Central memory CD8-positive, alpha-beta T cell (primary cell): ENCODE measurements at places on chromosomes 7 and 10.
A peak's percentile ranks its signal among the peaks of the same experiment; 100 is the strongest.

DNA sequence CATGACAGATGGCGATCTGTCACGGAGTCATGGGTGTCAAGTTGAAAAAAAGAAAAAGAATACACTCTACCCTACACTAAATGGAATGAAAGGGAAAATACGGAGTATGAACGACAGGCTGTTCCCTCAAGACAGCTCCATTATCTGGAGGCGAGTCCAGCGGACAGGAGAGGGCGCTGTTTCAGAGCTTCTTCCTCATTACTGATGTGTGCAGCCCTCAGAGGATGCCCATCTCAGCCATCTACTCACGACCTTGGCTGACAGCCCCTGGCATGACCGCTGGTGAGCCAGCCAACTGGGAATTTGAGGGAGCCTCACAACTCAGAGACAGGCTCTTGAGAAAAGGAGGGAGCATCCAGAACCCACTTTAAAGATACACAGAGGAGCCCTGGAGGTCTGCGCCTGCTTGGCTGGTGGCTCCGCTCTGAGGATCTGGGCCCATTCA is 49.6 kb upstream of the SMNDC1 start:
- no peak overlapping the region for H3K4me3 ChIP-seq
- H3K36me3 ChIP-seq, result peaks cover 7% of the 10 kb centered on the region
- no peaks in the 10 kb centered on the region for H3K27me3 ChIP-seq
- peak; percentile 67 for DNase-seq
- peaks cover 51% of the 10 kb centered on the region for H3K4me1 ChIP-seq

GRCh38 chr7:100818366-100818765 is 9.0 kb downstream of the EPHB4 start:
- peaks cover under 1% of the 10 kb centered on the region for H3K36me3 ChIP-seq
- no peak for DNase-seq
- H3K4me1 ChIP-seq, result no peaks in the 10 kb centered on the region
- H3K27ac ChIP-seq, result no peak overlapping the region
- peaks cover 10% of the 10 kb centered on the region for H3K27me3 ChIP-seq
- H3K4me3 ChIP-seq, result no peak overlapping the region

DNA sequence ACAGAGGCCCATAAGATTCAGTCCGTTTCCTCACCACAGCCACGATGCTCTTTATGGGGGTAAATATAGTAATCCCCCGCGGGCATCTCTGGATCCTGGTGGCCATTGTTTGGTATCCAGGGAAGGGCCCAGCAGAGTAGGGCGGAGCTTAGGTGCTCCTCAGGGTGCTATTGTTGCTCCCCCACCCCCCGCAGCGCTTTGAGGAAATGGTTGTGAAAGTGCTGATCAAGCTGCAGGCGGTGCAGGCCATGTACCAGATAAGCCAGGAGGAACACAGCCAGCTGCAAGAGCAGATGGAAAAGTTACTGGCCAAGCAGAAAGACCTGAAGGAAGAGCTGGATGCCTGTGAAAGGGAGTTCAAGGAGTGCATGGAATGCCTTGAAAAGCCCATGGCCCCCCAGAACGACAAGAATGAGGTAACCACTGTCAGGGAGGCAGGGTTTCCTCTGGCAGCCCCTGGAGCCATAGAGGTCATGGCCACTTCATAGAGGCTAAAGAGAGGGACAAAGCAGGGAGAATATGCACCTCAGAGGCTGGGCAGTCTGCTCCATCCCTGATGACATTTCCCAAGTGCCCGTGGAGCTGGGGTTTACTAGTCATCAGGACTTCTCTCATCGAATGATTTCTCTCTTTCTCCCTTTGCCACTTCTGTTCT is 17.6 kb upstream of the FLNC start:
- no peak overlapping the region for H3K27ac ChIP-seq
- DNase-seq, result no peak
- no peak overlapping the region for H3K4me3 ChIP-seq
- no peaks in the 10 kb centered on the region for H3K27me3 ChIP-seq

GRCh38 chr10:102661658-102662028 is 17.4 kb downstream of the TRIM8 start:
- no peak for DNase-seq
- H3K27ac ChIP-seq, result no peak overlapping the region
- H3K4me3 ChIP-seq, result peak overlapping the region; percentile 68
- no peaks in the 10 kb centered on the region for H3K27me3 ChIP-seq
- peaks cover 13% of the 10 kb centered on the region for H3K36me3 ChIP-seq
- H3K4me1 ChIP-seq, result peaks cover 32% of the 10 kb centered on the region

- no peaks in the 10 kb centered on the region for H3K4me1 ChIP-seq
- H3K27ac ChIP-seq, result no peak overlapping the region
Observed at GRCh38 chr7:32169228-32169627, 99.0 kb upstream of the PDE1C start.

DNA sequence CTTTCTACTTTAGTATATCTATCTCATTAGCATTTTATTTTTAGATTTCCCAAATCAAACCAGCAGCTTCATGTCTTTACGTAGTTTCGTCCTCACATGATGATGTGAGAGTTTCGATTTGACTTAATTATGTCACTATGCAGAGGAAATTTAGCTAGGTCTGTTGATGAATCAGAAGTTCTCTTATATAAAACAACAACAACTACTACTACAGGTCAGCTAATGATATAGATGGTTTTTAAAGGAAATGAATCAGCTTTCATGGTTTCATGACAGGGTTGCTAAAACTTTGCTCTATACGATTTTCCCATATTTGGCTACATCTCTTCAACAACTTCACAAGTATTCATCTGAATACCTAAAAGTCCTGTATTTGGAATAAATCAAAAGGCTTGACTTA is 28.6 kb downstream of the JAZF1 start:
- peak overlapping the region; percentile 75 for H3K27ac ChIP-seq
- H3K36me3 ChIP-seq, result no peaks in the 10 kb centered on the region
- no peak for DNase-seq
- H3K27me3 ChIP-seq, result no peaks in the 10 kb centered on the region
- peaks cover 63% of the 10 kb centered on the region for H3K4me1 ChIP-seq
- peak overlapping the region; percentile 12 for H3K4me3 ChIP-seq

- H3K27me3 ChIP-seq, result peaks cover 6% of the 10 kb centered on the region
- no peak for DNase-seq
- peaks cover 2% of the 10 kb centered on the region for H3K36me3 ChIP-seq
- no peaks in the 10 kb centered on the region for H3K4me1 ChIP-seq
- peak overlapping the region; percentile 9 for H3K27ac ChIP-seq
Observed at GRCh38 chr7:131255242-131255641, 72.4 kb upstream of the MKLN1 start.

DNA sequence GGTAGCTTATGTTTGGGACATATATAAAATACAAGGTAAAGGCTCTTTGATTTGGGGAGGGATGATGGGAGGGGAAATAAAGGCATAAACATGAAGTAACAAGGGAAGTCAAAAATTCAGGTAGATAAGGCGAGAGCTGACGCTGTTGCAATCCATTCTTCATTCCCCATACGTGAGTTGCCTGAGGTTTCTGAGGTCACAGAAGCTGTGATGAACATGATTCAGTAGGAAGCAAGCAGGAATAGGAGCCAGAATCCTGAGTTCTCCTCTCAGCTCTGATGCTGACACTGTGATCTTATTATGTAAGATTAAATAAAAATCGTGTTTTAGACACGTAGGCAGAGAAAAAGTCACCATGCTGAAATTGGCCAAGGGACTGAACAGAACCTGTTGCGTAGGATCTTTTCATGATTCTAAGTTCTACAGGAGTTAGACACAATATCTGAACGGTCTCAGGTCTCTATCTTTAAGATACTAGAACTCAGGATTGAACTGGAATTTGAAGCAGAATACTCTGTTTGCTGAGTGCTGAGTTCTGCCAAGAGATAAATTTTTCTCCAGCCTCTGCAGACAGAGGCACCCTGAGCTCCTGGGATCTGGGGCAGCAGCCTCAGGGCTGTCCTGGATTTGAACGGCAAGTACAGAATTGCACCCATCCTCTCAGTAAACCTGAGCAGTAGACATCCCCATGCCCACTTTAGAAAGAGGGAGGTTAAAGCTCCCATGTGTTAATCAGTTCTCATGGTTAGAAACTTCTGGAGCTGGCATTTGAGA is 21.0 kb downstream of the KLF6 start:
- peaks cover 6% of the 10 kb centered on the region for H3K36me3 ChIP-seq
- peaks cover 74% of the 10 kb centered on the region for H3K4me1 ChIP-seq
- peak overlapping the region; percentile 69 for H3K4me3 ChIP-seq

- H3K27ac ChIP-seq, result no peak overlapping the region
- DNase-seq, result no peak
- H3K4me3 ChIP-seq, result no peak overlapping the region
- H3K4me1 ChIP-seq, result peaks cover 13% of the 10 kb centered on the region
- H3K36me3 ChIP-seq, result no peaks in the 10 kb centered on the region
- H3K27me3 ChIP-seq, result peaks cover 27% of the 10 kb centered on the region
Observed at GRCh38 chr10:49049660-49050059, 65.7 kb downstream of the VSTM4 start.

GRCh38 chr10:120770496-120770895 is 80.7 kb upstream of the WDR11 start:
- H3K27ac ChIP-seq, result no peak overlapping the region
- no peaks in the 10 kb centered on the region for H3K36me3 ChIP-seq
- peaks cover 47% of the 10 kb centered on the region for H3K27me3 ChIP-seq
- no peak for DNase-seq
- no peaks in the 10 kb centered on the region for H3K4me1 ChIP-seq
- no peak overlapping the region for H3K4me3 ChIP-seq

GRCh38 chr10:8700689-8701088 is 646.2 kb downstream of the GATA3 start:
- peaks cover 36% of the 10 kb centered on the region for H3K27me3 ChIP-seq
- no peaks in the 10 kb centered on the region for H3K4me1 ChIP-seq
- no peak for DNase-seq
- no peak overlapping the region for H3K4me3 ChIP-seq

DNA sequence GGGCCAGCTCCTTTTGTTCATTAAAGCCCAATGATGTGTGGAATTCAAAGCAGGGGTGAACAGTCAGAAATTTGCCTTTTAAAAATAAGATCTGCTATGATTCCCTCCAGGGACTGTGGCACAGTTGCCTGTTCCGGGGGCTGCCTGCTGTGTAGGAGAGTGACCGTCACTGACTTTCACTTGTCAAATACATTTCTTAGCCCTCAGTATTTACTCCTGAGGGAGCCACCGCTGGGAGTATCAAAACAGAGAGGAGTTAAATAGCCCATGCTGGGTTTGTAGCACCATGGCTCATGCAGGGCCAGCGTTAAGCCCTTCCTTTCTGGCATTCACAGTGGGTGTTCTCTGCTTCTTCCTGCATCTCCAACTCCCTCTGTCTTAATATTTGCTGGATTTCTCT is 897.8 kb downstream of the SORCS3 start:
- no peak for DNase-seq
- no peak overlapping the region for H3K27ac ChIP-seq
- no peak overlapping the region for H3K4me3 ChIP-seq
- no peaks in the 10 kb centered on the region for H3K4me1 ChIP-seq

DNA sequence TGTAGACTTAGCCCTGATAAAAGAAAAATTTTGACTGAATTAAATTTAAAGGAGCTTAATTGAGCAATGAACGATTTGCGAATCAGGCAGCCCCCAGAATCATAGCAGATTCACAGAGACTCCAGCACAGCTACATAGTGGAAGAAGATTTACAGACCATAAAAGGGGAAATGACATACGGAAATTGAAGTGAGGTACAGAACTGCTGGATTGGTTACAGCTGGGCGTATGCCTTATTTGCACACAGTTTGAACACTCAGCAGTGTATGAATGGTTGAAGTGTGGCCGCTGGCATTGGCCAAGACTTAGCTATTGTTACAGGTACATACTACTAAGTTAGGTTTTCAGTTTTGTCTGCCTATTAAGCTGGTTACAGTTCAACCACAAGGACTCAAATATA is 433.5 kb upstream of the CELF2 start:
- H3K36me3 ChIP-seq, result no peaks in the 10 kb centered on the region
- H3K4me3 ChIP-seq, result no peak overlapping the region
- H3K27me3 ChIP-seq, result peaks cover 36% of the 10 kb centered on the region
- H3K27ac ChIP-seq, result no peak overlapping the region
- H3K4me1 ChIP-seq, result no peaks in the 10 kb centered on the region

DNA sequence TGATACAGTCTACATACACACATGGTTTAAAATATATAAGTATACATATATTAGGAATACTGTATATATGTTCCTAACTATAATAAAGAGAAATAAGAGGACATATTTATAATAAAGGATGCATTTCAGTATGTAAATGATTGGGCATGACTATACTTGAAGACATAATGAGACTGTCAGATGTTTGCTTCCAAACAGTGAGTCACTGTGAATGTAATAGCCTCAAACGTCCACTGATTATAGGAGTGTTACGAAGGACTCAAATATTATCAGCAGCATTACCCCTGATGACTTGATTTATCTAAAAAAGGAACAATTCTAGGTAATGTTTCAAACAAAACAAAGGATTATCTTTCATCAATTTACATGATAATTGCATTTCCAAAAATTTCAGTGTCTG is 39.9 kb upstream of the NRBF2 start:
- no peaks in the 10 kb centered on the region for H3K4me1 ChIP-seq
- no peak overlapping the region for H3K27ac ChIP-seq
- H3K36me3 ChIP-seq, result no peaks in the 10 kb centered on the region
- H3K27me3 ChIP-seq, result peaks cover 26% of the 10 kb centered on the region
- H3K4me3 ChIP-seq, result no peak overlapping the region
- DNase-seq, result no peak

DNA sequence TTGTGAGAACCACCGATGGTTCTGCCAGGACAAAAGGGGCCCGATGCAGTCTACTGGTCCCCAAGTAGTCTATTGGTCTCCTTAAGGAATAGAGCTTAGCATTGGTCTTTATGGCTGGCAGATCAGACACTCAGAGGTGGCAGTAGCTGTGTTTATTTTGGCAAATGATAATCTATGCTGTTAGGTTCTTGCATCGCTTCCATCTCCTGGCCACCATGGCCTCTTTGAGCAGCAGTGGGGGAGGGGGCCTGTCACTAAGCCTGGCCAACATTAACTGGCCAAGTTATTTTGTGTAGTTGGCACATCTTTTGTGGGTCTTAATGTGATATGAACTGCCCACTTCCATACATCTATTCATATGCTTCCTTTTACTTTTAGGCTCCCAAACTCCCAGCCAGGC is 4.5 kb upstream of the ZC3HAV1 start:
- H3K27me3 ChIP-seq, result peaks cover 14% of the 10 kb centered on the region
- H3K4me3 ChIP-seq, result no peak overlapping the region
- H3K4me1 ChIP-seq, result peaks cover 40% of the 10 kb centered on the region
- H3K27ac ChIP-seq, result no peak overlapping the region
- H3K36me3 ChIP-seq, result peaks cover 20% of the 10 kb centered on the region

GRCh38 chr7:142348921-142349405 is 91.1 kb upstream of the PRSS58 start:
- H3K27me3 ChIP-seq, result peaks cover 25% of the 10 kb centered on the region
- no peak for DNase-seq
- H3K4me1 ChIP-seq, result peaks cover 34% of the 10 kb centered on the region
- no peak overlapping the region for H3K27ac ChIP-seq
- H3K4me3 ChIP-seq, result no peak overlapping the region
- H3K36me3 ChIP-seq, result peaks cover 8% of the 10 kb centered on the region

DNA sequence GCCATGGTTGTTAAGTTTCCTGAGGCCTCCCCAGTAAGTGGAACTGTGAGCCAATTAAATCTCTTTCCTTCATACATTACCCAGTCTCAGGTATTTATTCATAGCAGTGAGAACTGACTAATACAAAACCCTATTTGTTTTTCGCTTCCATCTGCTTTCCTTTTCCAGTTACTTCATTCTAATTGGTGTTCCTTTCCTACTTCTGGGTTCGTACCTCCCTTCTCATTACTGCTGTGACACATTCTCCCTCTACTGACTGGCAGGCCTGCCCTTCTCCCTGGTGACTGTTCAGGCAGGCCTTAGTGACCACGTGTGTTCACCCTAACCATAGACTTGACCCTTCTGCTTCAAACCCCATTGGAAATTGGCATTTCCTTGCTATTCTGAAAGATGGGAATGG is 37.7 kb downstream of the MTURN start:
- no peaks in the 10 kb centered on the region for H3K4me1 ChIP-seq
- no peak overlapping the region for H3K4me3 ChIP-seq
- no peak overlapping the region for H3K27ac ChIP-seq
- no peaks in the 10 kb centered on the region for H3K36me3 ChIP-seq
- no peaks in the 10 kb centered on the region for H3K27me3 ChIP-seq

GRCh38 chr7:36010656-36011587 is 142.1 kb upstream of the EEPD1 start:
- no peak overlapping the region for H3K27ac ChIP-seq
- no peaks in the 10 kb centered on the region for H3K4me1 ChIP-seq
- DNase-seq, result no peak
- no peak overlapping the region for H3K4me3 ChIP-seq
